Activated CD8-positive, alpha-beta memory T cell treated with anti-CD3 and anti-CD28 coated beads for 1 hour (primary cell): ENCODE measurements at places on chromosomes 5 and 9.

DNA sequence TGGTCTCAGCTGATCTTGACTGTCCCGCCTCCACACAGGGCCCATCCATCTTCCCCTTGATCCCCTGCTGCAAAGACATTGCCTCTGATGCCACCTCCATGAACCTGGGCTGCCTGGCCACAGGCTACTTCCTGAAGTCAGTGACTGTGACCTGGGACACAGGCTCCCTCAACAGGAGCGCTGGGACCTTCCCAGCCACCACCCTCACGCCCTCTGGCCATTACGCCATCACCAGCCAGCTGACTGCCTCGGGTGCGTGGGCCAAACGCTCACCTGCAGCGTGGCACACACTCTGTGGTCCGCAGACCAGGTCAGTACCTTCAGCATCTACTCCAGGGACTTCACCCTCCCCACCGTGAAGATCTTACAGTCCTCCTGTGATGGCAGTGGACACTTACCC, 71.9 kb downstream of the INSL6 start:
- DNase-seq = no peak

DNA sequence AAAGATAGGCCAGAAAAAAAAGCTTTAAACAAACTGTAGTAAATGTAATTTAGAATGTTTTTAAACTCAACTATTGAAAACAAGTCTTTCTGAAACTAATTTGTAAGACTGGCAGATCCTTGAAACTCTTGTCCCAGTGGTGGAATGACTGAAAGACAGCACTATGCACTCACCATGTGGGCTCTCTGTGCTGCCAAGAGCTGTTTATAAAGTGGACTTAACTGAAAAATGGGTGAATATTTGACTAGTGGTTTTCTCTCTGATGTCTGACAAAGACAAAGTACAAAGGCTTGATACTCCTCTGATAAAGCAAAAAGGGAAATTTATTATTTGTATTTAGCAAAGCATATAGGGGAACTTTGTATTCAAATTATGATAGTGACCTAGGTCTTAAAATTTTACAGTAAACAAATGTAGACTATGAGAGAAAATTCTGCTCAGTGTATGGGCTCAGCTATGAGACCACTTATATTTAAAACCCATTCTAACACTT, 635.4 kb downstream of the NR2F1-AS1 start:
- no peak for DNase-seq

DNA sequence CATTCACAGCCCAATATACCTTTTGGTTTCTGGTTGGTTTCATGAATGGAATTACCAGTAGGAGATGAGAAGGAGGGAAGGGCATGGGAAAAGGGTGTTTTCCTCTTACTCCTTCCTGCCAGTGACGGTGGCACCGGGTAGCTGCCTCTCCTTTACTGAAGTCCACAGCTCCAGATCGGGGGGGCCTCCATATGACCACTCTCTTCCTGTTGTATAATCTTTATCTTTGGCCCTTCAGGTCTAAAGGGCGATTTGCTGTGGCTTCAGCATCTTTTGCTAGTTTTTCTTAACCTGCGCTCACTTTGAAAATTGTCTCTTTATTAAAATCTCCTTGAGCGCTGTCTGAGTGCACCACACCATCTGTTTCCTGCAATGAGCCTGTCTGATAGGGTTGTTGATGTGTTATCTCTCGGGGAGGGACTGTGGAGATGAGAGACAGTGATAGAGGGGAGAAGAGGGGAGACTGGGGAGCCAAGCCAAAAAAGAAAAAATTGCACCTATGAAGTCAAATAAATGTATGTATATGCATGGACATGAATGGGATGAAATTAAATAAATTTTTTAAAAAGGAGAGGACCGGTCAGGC, 449.3 kb upstream of the KLF4 start:
- no peak for DNase-seq

DNA sequence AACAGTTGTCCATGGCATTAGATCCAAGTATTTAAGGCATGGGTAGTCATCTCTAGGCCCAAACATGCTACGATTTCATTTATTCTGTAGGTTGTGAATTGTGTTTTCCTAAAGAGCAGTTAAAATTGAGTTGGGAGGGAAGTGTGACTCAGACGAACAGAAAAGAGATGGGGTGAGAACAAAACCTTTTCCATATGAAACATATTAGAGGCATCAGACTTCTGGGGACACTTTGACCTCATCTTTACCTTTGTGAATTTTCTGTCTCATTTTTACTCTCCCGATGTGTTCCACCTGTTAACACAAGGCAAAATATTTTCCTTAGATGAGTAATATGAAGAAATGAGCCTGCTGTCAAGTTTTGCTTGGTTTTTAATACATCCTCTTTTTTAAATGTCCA, 181.3 kb downstream of the ESM1 start:
- no peak for DNase-seq

DNA sequence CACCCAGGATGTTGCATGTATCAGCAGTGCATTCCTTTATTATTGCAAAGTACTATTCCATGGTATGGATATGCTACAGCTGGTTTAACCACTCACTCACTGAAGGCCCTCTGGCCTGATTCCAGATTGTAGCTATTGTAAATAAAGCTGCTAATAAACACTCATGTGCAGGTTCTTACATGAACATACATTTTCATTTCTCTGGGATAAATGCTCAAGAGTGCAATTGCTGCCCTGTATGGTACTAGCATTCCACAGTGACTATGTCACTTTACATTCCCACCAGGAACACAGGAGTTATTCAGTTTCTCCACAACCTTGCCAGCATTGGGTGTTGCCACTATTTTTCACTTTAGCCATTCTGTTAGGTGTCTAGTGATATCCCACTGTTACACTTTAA, 267.6 kb downstream of the SPOCK1 start:
- DNase-seq = no peak

GRCh38 chr9:911005-911404, 65.5 kb upstream of the DMRT3 start:
- DNase-seq = no peak

DNA sequence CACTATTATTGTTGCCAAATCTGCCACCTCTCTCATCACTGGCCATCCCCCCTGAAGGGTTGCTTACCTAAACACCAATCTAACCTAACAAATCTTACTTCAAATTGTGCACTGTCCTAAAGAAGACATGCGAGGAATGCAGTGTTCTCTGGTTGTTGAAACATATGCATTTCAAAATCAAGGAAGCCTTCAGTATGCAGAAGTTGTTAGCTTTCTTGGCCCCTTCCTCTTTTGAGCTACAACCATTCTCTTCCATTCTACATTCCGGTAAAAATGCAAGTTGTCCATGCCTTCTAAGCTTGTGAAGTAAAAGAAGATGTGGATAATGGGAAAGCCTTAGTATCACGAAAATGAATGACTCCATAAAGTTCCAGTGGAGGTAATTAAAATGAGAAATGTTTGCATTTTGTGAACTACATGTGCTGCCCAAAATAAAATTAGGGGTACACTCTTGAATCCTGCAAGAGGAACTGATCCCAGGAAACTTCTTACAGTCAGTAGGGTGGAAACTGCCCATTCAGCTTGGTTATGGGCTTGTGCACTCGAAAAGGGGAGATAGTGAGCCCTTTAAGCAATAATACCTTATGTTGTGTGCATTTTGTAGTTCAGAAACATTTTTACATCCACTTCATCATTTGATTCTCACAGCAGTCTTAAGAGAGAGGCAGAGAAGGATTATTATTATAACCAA, 77.6 kb upstream of the ADRB2 start:
- no peak for DNase-seq

GRCh38 chr9:95004411-95005277, 278.1 kb downstream of the AOPEP start:
- peak; percentile 1 for DNase-seq

GRCh38 chr5:176387384-176387925, 943 bp downstream of the NOP16 start:
- no peak for DNase-seq

GRCh38 chr5:176994460-176995121, 12.0 kb downstream of the UIMC1 start:
- no peak for DNase-seq

- no peak for DNase-seq
These were observed 454.3 kb downstream of the TLE1 start for GRCh38 chr9:81234924-81235610.

DNA sequence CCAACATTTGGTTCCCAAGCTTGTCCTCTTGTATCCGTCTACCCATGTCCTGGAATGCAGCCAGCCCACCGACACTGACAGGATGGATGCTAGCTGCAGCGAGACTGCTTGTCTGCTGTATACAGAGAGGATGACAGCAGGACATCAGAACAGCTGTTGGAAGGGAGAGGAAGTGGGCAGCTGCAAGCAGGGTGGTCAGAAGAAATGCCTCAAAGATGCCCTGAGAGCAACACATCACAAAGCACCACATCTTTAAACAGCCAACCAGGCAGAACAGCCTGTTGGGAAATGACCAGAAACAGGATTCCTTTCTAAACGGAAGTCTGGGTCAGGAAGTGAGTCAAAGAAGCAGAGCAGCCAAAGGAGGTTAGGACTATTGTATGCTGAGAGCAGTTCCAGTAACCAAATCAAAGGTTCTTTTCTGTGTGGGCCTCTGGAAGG, 219.1 kb downstream of the NDUFS4 start:
- DNase-seq = no peak

- DNase-seq = no peak
These were observed 11.4 kb downstream of the GOLGA1 start for GRCh38 chr9:124929464-124929863.

GRCh38 chr5:142959683-142960657, 189.8 kb downstream of the ARHGAP26 start:
- DNase-seq = no peak

DNA sequence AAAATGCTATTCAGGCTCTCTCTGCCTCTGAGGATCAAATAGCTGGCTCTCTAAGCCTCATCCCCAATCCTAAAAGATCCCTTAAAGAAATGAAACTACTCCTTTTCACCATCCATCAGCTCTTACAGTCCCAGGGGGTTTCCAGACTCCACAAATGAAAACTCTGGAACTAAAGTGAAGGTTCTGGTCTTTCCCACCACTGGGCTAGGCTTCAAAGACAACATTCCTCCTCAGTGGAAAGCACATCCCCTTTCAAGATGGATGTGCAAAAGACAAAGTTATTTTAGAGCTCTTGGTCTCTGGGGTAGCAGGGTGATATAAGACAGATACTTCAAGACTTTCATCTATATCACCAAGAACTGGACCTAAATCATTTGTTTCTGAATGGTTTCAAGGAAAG, 106.9 kb downstream of the DCP2 start:
- no peak for DNase-seq

GRCh38 chr9:95623640-95624039, 106.9 kb upstream of the PTCH1 start:
- DNase-seq = no peak

DNA sequence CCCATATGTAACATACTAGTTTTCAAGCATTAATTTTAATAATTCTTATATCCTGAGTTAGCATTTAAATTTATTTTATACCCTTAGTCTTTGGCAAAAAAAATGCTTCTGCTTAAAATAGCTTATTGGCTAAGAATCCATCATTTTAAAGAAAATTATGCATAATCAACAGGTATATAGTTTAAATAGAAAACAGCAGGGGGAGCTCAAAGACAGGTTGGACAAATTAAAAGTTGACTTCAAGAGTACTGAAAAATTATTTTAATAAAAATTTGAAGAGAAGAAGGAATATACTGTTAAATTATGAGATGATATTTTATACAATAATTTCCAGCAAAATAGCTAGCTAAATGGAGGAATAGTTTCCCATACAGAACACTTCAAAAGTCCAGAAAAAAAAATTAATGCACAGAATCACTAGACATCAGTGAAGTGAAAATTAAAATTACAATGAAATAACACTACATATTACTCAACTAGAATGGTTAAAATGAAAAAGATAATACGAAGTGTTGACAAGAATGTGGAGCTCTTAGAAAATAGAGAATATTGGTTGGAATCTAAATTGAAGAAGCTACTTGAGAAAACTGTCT, 387.1 kb downstream of the PDE4D start:
- DNase-seq = no peak

GRCh38 chr5:162699361-162699760, 631.8 kb downstream of the GABRG2 start:
- DNase-seq = no peak

DNA sequence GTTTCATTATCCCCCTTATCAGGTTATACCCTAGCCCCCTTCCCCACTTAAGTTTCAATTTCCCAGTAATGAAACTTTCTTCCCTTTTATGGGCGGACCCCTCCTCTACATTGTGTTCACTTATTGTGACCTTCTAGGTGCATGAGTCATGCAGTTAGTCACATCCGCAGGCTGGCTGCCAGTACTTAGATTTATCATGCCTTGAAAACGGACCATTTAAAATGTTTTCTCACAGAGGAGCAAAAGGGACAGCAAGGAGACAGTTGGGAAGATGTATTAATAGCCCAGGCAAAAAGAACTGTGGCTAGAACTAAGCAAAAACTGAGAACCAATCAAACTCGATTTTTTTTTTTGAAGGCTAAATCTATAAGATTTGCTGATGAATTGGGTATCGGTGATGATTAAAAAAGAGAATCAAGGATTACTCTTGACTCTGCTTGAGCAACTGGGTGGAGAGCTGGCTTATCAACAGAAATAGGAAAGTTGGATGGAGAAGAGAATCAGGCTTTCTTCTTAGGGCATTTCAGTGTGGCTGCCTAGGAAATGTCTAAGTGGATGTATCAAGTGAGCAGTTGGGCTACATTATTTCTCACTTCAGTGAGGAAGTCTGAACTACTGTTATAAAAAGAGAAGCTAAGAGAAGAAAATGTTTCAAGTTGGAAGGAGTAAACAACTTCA, 615.0 kb downstream of the HINT1 start:
- no peak for DNase-seq

GRCh38 chr9:115922444-115922843, 231.1 kb upstream of the PAPPA start:
- no peak for DNase-seq

DNA sequence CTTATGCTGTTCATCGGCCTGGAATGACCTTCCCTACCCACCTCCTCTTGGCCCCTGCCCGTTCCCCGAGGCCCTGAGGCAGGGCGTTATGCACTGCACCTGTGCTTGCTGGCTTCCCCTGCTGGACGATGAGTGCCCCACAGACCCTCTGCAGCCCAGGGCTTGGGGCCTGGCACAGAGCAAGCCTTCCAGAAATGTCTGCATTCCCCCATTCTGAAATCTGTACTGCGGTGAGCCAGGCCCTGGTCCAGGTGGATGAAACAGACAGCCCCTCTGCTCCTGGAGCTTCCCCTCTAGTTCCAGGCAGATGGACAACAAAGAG, 35.0 kb downstream of the UNC5A start:
- DNase-seq = no peak

DNA sequence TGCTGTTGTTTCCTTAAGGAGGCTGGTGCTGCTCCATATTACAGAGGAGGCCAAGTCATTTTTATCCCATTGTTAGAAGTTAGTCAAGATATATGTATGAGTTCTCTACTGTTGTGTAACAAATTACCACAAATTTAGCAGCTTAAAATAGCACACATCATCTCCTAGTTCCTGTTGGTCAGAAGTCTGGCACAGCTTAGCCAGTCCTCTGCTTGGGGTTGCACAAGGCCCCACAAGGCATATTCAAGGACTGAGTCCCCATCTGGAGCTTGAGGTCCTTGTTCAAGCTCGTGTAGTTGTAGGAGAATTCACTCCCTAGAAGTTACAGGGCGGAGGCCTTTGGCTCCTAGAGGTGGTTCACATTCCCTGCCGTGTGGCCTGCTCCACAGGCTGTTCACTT, 14.7 kb downstream of the MTAP start:
- no peak for DNase-seq

- no peak for DNase-seq
These were observed 653.8 kb upstream of the RIOK2 start for GRCh38 chr5:97836816-97837215.

- no peak for DNase-seq
These were observed 1.8 kb upstream of the BHMT start for GRCh38 chr5:79109527-79110492.

- no peak for DNase-seq
These were observed 160.8 kb upstream of the CDKN2B start for GRCh38 chr9:22169727-22170503.
